NCI-H524 (cell line): ENCODE measurements at places on chromosomes 16 and 17.

DNA sequence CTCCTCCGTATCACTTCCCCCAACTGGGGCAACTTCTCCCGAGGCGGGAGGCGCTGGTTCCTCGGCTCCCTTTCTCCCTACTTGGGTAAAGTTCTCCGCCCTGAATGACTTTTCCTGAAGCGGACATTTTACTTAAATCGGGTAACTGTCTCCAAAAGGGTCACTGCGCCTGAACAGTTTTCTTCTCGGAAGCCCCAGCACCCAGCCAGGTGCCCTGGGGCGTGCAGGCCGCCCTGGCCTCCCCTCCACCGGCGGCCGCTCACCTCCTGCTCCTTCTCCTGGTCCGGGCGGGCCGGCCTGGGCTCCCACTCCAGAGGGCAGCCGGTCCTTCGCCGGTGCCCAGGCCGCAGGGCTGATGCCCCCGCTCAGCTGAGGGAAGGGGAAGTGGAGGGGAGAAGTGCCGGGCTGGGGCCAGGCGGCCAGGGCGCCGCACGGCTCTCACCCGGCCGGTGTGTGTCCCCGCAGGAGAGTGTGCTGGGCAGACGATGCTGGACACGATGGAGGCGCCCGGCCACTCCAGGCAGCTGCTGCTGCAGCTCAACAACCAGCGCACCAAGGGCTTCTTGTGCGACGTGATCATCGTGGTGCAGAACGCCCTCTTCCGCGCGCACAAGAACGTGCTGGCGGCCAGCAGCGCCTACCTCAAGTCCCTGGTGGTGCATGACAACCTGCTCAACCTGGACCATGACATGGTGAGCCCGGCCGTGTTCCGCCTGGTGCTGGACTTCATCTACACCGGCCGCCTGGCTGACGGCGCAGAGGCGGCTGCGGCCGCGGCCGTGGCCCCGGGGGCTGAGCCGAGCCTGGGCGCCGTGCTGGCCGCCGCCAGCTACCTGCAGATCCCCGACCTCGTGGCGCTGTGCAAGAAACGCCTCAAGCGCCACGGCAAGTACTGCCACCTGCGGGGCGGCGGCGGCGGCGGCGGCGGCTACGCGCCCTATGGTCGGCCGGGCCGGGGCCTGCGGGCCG lies 1.6 kb downstream of the HIC1 start:
- no peak for DNase-seq

DNA sequence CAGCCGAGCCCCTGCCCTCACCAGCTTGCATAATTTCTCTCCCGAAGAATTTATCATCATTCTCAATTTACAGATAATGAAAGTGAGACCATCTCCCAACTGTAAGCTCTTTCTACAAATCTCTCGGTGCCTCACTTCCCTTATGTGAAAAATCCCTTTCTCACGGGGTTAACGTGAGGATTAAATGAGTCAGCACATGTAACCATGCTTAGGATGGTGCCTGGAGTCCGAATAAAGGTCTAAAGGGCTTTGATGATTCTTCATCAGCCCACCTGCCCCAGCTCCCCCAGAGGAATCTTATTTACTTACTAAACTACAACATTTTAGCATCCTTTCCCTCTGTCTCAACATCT lies 24.8 kb upstream of the PIK3R6 start:
- DNase-seq, result no peak

- DNase-seq, result no peak
Measured at GRCh38 chr16:19365486-19365885, 52.2 kb upstream of the TMC5 start.

DNA sequence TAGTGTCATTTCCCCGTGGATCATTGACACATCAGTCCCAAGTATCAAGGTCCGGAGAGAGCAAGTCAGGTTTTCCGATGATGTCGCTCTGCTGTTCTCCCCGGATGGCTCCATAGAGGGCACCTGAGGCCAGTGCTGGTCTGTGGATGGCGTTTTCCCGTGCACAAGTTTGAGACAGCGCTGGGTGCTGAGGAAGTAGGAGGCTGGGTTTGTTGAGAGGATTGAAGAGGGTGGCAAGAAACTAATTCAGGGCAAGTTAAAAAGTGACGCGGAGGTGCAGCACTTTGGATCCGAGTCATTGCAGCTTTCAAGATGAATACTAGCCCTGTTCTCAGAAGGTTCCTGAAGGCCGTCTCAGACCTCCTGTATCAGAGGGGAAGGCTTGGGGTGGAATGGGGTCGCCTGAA lies 7.7 kb downstream of the NUBP1 start:
- no peak for DNase-seq

- DNase-seq, result no peak
Measured at GRCh38 chr17:841313-841712, 59.2 kb downstream of the MRM3 start.

DNA sequence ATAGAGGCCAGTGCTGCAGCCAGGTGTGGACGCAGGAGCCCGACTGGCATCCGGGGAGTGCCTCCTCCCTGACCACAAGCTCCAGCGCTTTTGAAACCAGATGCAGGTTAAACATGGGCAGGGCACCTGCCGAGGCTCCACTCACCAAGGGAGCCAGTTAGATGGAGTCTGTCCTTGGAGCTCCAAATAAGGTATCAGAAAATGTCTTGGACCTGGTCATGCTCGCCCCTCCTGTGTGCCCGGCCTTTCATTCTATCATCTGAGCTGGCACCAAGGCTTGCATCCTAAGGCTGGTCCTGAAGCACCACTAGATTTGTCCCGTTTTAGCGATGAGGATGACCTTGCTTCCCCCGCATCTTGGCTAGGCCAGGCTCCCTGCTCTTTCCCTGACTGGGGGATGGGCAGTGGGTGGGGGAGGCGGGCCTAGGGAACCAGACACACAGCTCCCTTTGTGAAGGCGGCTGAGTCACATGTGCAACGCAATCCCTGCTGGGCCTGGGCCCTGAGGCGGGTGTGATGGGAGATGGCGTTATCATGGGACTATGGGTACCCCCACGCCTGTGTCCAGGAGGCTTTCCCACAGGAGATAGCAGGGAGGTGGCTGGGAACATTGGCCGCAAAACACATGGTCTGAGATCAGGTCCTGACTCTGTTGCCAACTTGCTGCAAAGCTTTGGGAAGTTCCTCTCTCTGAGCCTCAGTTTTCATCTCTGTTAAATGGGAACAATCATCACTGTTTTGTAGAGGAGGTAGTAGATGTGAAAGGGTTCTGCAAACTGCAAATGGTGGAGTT lies 5.0 kb upstream of the ADGRG1 start:
- no peak for DNase-seq

GRCh38 chr16:85697431-85697830 lies 8.7 kb upstream of the GINS2 start:
- no peak for DNase-seq

GRCh38 chr16:49484451-49484849 lies 110.8 kb downstream of the C16orf78 start:
- no peak for DNase-seq
